ENCODE measurements at places on chromosomes 1 and 21.
A peak's percentile ranks its signal among the peaks of the same experiment; 100 is the strongest.

GRCh38 chr21:37073417-37074196 lies 553 bp downstream of the TTC3 start:
- peak; percentile 81 for DNase-seq

DNA sequence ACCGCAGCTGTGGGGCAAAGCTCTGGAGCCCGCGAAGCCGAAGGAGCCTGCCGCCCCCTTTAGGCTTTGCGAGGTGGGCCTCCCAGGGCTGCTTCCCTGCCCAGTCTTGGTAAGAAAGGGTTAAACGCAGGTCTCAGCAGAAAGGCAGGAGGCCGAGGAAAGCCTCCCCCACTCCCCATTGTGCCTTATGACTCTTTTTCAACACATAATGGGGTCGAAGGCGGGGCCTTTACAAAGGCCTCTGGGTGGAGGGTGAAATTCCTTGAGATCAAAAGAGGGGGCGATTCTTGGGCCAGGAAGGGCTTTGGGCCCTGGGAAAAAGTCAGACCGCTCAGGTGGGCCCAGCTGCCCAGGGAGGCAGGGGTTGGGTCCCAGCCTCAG lies 880 bp downstream of the ALPL start:
- no peak for DNase-seq

DNA sequence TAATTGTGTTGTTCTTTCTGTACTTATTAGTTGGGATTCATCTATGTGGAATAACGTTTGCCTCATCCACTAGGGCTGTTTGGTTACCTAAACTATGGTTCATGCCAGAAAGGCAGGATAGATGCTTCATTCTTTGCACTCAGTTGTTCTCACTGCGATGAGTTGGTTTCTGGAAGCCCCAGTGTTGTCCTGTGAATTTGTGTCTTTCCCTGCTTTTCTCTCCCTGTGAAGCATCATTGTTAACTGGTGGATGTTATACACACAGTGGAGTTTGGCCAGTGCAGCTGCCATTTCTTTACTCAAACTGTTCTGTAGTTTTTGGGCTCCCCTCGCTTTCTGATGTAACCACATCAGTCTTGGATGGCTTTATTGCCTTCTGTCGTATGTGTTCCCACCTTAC lies 143.6 kb upstream of the COL6A1 start:
- DNase-seq: no peak

DNA sequence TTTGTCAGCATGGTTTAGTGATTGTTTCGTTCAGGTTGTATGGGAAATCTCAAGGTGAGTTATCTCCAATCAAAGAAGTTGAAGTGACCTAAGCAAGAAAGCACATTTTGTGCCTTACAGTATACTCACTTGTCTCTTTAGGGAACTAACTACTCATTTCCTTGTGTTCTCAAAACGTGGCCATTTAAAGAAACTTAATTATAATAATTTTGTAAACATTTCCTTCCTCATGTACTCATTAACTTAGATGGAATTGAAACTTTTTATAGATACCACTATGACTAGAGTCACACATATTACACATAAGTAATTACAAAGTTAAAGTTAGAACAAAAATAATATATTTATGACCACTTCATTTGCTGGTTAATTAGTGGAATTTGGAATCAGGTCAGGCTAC lies 552.6 kb downstream of the MRPL39 start:
- no peak for DNase-seq

DNA sequence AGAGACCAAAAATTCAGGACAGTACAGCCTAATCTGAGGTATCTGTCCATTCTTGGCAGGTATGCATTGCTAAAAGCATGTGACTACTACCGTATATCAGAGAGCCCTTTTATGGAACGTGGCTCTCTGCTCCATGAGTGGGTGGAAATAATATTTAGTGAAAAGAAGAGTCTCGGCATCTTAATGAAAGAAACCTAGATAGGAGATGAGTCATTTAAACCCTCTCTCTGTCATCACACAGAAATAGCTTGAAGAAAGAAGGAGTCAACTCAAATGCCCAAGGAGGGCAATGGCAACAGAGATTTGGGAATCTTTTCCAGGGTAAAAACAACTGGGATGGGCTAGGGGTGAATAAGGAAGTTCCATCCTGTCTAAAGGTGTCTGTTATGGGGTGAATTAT lies 528.2 kb downstream of the SMYD3 start:
- no peak for DNase-seq

- DNase-seq: no peak
Observed at GRCh38 chr21:31750843-31751242, 18.9 kb upstream of the SCAF4 start.

DNA sequence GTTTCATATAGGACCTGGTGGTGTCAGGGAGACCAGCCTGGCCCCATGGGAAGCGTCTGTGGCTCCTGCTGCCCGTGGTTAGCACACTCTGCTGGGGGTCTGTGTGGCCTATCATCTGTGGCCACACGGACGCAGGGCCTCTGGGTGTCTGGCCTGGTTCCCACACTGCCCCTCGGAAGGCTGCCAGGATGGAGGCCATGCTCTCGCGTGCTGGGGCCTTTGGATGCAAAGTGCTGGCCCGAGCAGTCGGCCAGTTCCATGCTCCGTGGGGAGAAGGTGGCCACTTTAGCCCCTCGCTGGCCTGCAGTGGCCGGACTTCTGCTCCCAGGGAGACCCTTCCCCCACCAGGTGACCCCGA lies 20.8 kb upstream of the LRRC3 start:
- peak; percentile 44 for DNase-seq

GRCh38 chr1:162616848-162617247 lies 15.4 kb upstream of the DDR2 start:
- DNase-seq: no peak

DNA sequence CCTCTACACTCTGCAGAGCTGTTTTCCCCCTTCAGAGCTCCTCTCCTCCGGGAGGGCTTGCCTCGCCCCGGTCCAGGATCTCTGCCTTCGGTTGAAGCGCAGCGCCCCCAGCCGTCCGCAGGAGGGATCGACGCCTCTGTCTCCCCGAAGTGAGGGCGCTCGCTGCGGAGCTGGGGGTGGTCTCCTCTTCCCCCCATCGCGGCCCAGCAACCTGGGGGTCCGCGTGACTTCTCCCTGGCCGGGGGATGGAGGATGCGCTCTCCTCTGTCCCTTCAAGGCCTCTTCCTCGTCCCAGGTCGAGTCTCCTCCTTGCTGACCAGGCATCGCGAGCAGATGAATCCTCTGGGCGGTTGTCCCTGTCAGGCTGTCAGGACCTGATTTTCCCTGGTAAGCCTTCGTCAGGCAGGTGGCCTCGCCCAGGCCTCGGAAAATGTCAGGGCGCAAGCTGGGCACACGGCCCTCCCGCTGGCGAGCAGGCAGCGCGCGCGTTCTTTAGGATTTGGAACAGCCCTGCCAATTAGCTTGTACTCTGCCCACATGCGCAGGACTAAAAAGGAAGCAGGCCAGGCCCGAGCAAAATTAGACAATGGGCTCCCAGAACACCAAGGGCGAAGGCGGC lies 90.5 kb downstream of the EDEM3 start:
- peak; percentile 87 for DNase-seq

DNA sequence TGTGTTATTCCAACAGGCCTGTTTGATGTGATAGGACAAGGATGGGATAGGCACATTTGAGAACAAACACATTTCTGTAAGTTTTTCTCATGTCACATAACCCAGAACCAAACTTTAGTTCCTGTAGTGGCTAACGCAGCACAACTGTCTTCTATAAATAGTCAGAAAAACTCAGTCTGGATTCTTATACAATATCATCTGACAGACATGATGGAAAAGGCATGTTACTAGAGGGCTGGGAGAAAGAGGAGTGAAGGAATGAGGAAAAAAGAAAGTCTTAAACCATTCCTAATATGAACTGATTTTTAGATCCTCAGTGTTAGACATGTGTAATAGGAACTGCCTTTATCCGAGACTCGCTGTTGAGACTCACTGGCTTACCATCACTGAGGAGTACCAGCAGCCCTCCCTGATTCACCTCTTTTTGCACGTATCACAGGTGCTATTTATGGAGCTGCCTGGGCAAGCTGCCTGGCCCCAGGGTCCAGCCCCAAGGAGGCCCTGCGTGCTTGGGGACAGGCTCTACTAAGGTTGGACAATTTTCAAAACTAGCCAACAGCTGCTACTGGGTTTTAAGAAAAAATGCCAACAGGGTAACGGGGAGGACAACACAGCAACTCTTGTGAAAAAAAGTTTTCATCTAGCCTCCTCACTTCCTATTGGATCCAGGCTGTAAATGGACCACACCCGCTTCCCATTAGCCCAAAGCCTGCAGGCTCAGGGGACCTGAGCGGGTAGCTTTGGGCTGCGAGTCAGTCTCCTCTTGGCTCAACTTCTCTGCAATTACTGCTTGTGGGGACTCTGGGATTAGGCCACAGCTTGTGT lies 30.7 kb upstream of the SERBP1 start:
- DNase-seq: peak; percentile 69

GRCh38 chr21:27713154-27714109 lies 746.5 kb upstream of the ADAMTS5 start:
- DNase-seq: no peak

DNA sequence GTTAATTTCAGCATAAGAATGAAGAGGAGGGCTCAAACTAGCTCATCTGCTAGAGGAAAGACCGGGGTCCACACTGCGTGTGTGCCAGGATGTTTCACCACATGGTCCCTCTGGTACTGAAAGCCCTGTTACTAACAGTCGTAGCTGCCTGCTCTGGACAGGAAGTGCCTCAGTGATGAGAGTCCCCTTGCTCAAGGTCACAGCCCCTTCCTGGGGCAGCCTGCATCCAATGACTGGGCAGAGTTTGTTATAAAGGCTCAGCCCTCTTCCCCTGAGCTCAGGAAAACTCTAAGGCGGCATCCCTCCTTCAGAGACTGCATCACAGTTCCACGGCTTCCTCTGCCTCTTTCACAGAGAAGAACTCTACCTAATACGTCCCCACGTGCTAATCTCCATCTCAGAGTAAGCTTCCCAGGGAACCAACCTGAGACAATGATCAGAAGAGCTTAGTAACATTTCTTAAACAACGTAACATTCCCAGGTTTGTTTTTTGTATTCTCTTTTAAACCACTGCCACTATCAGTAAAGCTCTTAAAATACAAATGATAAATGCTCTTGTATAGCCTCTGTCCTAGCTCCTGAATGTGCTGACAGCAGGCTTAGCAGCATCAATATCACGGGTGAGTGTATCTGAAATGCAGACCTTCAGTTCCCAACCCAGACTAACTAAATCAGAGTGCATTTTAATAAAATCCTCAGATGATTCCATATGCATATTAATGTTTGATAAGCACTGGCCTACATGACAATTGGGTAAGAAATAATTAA lies 38.0 kb upstream of the ATP1A1 start:
- DNase-seq: no peak

GRCh38 chr1:208100906-208101305 lies 143.3 kb downstream of the PLXNA2 start:
- DNase-seq: no peak

DNA sequence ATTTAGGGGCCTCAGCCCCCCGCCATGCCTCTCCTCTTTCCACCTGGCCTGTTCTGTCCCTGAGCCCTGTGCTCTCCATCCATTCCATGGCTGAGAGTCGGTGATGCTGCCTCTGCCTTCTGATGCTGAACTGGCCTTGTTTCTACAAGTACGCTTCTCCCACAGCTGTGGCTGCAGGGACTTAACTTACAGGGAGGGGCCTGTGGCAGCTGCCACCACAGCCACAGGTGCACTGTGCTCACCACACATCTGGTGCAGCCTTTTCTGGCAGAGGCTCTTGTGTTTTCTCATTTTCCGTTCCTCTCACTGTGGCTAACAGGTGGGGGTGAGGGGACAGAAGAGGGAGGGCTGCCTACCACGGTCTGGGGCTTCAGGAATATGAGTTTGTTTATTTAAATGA lies 4.2 kb downstream of the FMO1 start:
- DNase-seq: no peak

DNA sequence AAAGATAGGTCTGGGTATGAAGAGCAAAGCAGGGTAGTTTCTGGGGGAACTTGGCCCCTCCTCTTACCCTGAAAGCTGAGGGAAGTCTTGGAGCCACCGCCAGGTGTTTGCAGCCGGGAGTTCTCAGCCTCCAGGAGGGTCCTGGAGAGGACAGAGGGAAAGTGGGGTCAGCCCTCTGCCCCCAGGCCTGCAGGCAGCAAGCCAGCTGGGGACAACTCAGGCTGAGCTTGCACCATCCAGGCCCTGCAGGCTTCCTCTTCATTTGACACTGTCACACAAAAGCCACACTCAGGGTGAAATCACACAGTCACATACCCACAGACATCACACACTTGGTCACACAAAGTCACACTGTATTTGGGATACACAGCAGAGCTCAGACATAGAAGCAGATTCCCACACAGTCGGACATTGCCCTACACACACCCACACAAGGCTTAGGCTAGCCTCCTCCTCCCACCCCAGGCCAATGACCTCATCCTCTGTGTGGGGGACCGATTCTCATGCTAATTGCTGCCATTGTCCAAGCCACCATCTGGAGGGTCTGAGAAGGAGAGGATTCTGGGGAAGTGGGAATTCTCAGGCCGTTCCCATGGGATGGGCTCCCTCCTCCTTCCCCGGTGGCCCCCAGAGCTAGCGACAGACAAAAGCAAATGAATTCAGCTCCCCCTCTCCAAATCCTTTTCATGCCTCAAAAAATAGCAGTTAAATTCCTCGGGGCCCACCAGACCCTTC lies 3.7 kb downstream of the NES start:
- DNase-seq: no peak

GRCh38 chr1:110200666-110201065 lies 9.4 kb upstream of the KCNC4 start:
- no peak for DNase-seq

- no peak for DNase-seq
Observed at GRCh38 chr1:153730468-153730988, 2.7 kb downstream of the INTS3 start.

DNA sequence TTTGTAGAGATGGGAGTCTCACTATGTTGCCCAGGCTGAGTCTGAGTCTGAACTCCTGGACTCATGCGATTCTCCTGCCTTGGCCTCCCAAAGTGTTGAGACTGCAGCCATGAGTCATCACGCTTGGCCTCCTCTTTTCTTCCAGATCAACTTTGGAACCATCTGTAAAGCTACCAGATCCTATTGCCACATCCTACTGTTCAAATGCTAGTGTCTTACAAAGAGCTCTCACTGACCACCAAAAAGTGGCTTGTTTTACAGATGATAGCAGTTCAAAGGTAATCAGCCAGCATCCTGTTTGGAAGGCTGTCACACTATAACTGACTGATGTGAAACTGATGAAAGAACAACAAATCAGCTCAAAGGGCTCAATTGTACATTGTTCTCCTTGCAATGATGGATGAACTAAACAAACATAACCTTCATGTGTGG lies 221.6 kb downstream of the AKT3 start:
- no peak for DNase-seq

DNA sequence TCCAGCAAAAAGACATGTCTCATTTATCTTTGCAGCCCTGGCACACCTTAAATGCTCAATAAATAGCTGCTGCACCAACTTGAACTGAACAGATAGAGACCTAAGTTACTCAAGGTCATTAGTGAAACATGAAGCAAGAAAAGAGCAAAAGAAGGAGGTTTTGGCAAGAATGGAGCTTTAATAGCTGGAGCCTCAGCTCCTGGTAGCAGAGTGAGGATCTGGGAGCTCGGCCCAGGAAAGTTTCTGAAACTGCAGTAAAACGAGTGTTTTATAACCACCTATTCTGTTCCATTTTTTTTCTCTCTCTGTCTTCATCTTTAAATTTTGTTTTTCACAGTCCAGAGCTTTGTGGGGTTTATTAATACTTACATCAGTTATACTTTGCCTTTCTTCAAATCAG lies 207.5 kb downstream of the SETD4 start:
- no peak for DNase-seq

- DNase-seq: no peak
Observed at GRCh38 chr1:183593356-183593755, 3.1 kb upstream of the NCF2 start.

- DNase-seq: no peak
Observed at GRCh38 chr1:93531193-93531592, 83.3 kb downstream of the FNBP1L start.

Data from left forelimb (tissue), 1 donor.